ENCODE measurements at places on chromosomes 4 and X. TPM values are rescaled to one million over a fixed set of nuclear protein-coding genes. Genes with fewer than 3 reads are reported as not detected.

DNA sequence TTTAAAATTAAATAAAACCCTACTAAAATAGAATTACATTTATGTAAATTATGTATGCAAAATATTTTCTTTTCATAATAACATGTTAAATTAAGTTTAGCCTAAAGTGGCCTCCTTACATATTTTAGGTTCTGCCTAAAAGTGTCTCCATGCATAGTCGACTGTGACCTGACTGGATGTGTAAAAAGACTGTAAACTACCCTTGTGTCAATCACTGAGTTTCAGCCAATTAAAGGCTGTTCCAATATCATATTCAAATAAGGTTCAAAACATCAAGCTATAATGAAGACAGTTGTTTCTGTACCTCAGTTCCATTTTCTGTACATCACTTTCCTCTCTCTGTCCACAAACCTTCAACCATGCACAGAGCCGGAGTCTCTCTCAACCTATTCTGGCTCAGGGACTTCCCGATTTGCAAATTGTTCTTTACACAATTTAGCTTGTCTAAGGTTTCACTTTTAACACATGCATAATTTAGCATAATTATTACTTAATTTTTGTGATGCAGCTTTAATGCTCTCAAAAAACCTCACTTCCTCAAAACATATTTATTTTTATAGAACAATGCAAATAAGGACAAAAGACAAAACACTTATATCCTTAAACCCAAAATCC lies 60.1 kb downstream of the SH3RF1 start:
- no peak for DNase-seq

DNA sequence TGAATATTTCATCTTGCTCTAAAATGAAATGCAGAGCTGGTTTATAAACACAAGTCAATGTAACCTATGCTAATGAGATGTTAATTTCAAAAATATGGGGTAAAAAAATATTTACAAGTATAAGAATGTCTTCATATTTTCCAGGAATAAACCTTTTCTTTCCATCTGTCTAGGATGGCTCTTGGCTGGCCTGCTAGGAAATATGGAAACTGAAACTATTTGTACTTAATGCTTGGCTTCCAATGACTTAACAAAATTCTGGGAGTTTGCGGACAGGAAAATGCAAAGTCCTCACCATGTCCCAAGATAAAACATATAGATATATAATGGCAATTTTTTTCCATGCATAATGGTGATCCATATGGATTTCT lies 168.1 kb downstream of the SCFD2 start:
- DNase-seq, result no peak

Gene PCDH10
- 1.7 TPM for total RNA-seq

DNA sequence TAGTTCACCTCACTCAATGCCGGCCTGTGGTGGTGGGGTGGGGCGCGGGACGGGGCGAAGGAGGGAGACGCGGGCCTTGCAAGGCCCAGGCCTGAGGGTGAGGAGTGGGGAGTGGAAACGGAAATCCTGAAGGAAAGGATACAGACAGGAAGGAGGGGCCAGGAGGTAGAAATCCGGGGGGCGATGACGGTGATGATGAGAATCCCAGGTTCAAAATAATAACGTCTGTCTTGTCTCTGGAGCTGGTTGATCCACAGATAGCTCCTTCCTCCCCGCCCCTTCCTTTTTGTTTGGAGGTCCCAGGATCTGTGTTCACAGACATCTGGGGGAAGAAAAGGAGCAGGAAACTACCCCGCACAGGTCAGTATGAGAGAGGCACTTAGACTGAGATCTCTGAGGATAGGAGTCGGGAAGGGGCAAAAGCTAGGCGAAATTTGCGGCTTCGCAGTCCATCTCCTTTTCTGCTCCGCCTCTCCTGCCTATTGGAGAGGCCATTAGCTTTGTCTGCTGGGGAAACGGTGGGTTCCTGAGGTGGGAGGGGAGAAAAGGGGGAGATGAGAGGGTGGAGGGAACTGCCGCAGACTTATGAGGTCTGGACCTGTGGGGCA lies 746 bp downstream of the TCEAL7 start:
- DNase-seq, result peak; percentile 24

DNA sequence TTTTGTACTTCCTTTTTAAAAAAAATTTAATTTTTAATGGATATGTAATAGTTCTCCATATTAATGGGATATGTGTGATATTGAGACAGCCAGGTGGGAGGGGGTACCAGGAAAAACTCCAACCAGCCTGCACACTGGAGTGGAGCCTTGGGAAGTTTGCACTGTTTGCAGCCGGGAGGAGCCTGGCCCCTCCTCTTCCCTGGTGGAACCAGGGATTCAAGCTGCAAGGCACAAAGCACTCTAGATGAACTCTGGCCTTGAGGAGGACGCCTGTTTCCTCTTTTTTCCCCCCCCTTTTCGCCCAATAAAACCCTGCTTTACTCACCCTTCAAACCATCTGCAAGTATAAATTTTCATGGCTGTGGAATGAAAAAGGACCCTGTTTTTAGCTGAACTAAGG lies 48.2 kb upstream of the GC start:
- no peak for DNase-seq

Gene BCORL1
- 14.7 TPM for total RNA-seq

- no peak for DNase-seq
Observed at GRCh38 chrX:121802881-121803412, 755.5 kb downstream of the GLUD2 start.

DNA sequence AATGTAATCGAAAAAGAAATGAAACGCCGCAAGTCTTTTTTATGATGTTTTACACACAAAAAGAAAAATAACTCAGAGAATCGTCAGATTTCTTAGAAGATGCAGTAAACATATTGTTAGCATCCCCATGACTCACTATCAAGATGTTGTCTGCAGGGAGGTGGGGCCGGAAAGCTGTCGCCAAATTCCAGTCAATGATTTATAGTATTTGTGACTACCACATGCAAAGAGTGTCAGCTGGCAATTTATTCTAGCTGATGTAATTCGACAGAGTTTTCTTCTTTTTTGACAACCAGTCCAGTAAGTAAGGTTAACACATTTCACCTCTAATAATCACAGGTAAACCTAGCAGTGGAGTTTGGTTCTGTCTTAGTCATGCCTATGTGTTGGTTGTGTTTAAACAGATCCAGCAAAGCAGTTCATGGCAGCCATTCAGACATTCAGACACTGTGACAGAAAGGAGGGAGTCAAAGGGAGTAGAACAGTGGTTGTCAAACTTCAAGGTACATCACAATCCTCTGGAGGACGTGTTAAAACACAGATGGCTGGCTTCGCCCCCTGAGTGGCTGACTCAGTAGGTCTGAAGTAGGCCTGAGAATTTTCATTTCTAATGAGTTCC lies 19.8 kb upstream of the PPP1R2C start:
- no peak for DNase-seq

Gene GPRASP1
- 9.8 TPM for total RNA-seq

Gene TKTL1
- not detected for total RNA-seq

Gene SSX4B
- 0.71 TPM for total RNA-seq

GRCh38 chr4:90120037-90120436 lies 7.2 kb upstream of the CCSER1 start:
- DNase-seq, result no peak

GRCh38 chr4:7434766-7435150 lies at the start of gene PSAPL1:
Gene PSAPL1, minus strand, starts transcription at chr4:7434930. Its CDS starts 51 bp downstream, at chr4:7434879.
- DNase-seq, result no peak

Gene L1CAM
- 925 TPM for total RNA-seq

Gene VSIG4
- not detected for total RNA-seq

- DNase-seq, result no peak
Observed at GRCh38 chr4:38333219-38333618, 330.8 kb upstream of the KLF3 start.

DNA sequence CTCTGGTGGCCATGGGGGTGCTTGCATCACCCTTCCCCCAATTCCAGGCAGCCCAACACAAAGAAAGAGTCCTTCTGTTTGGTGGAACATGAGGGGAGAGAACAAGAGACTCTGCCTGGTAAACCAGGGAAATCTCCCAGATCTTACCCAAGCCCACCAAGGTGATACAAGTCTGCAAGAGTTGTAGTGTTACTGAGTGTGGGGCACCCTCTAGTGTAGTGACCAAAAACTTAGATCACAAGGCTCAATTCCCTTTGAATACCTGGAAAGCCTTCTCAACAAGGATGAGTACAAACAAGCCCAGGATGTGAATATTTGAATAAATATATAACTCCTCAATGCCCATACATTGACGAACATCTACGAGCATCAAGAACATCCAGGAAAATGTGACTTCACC lies 64.7 kb downstream of the IL13RA2 start:
- DNase-seq, result no peak

- DNase-seq, result no peak
Observed at GRCh38 chrX:78074088-78074487, 30.0 kb upstream of the PGK1 start.

DNA sequence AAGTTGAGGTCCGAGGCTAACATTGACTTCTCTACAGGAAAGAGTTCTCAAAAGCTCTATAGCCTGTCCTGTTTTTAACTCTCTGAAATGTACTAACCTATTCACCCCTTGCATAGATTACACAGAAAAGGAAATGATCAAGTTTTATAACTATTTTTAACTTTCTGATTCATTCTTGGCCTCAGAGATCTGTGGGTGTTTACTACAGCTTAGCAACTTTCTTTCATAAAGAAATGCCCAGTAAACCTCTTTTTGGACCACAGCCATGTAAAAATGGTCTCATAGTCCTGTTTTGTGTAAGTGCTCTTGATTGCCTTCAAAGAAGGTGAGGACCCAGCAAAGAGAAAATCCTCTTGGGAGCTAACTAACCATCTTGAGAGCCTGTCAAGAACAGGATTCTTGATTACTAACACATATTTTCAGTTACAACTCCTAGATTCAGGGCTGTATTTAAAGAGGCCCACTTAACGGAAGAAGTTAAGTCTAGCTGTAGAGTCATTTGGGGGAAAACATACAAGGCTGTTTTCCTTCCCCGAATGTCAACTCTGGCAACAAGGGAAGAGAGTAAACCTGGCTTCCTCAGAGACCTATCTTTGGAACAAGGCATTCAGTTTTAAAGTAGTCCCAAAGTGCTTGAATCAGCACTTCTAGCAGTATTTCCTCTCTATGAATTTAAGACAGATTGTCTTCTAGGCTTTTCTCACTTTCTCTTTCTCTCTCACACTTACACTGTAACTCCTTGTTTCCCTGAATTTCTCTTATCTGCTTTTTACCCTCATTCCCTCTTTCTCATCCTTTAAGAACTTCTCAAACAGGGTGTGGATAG lies 78.2 kb downstream of the IL21 start:
- no peak for DNase-seq

Gene LIMCH1
- total RNA-seq, result 22.5 TPM

DNA sequence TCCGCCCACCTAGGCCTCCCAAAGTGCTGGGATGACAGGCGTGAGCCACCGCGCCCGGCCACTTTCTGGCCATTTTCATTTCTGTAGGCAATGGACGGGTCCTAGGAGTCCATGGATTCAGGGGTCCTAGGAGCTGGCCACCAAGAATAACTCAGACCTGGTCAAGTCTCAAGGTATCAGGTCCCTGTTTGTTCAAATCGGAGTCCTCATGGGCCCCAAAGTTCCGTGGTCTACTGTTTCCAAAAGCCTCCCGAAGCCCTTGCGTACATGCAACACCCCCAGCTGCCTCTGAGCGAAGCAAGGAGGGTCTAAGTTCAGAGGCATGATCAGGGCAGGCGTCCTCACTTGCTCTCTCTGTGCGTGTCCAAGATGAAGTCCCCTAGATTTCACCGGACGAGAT lies 30.1 kb downstream of the P2RY8 start:
- no peak for DNase-seq

DNA sequence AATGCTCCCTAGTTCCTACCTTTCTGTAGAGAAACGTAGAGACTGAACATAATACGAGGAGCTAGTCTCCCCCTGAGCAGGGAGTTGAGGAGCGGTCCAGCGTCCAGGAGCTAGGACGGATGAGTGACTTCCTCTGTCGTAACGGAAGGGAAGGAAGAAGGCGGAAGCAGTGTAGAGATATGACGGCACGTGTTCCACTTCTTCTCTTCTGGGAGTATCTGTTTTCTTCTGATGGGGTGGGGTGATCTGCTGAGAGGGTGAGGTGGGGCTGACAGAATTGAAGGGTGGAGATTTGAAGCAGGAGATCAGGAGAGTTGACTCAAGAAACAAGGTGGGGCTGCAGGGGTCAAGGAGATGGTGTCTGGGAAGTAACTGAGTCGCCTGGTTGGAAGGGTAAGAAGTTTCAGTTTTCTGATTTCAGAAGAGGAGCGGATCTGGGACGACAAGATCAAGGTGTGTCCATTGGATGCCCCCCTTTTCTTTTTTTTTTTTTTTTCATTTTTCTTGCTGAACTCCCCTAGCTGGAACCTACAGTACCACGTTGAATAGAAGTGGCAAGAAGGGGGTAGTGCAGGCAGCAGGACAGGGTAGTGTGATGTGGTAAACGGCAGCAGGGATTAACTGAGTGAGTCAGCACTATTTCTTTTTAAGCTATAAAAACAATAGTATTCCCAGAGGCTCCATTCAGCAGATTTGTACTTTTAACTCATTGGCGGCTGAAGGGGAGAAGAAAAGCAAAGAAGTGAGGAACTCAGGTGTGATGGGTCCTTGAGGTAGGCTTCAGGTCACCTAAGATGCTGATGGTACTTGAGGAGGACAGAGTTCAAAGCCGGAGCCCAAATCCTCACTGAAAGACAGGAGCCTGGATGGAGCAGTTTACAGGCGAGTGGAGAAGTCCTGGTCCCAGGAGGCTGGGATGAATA lies 50.8 kb upstream of the SETD7 start:
- DNase-seq, result no peak

Gene TIMP1
- 5.9 TPM for total RNA-seq

- no peak for DNase-seq
Observed at GRCh38 chr4:77001907-77002306, 52.4 kb downstream of the SEPTIN11 start.

Gene LANCL3
- 1.1 TPM for total RNA-seq

GRCh38 chr4:56680266-56680665 lies 830 bp downstream of the HOPX start:
- DNase-seq, result no peak

Gene SLC16A2
- 28.7 TPM for total RNA-seq

GRCh38 chr4:125121581-125121980 lies 193.2 kb upstream of the FAT4 start:
- no peak for DNase-seq

GRCh38 chr4:23881674-23882337 lies 8.0 kb downstream of the PPARGC1A start:
- no peak for DNase-seq

Gene KLB
- total RNA-seq, result not detected

Gene RIPPLY1
- total RNA-seq, result not detected

Gene STPG2
- total RNA-seq, result 0.66 TPM

Gene SCRG1
- not detected for total RNA-seq

GRCh38 chr4:27973056-27973455 lies 1112.4 kb downstream of the STIM2 start:
- DNase-seq, result no peak

GRCh38 chr4:152041295-152041694 lies 280.5 kb upstream of the GATB start:
- no peak for DNase-seq

Gene MMAA
- 3.5 TPM for total RNA-seq

Gene MGAT4D
- total RNA-seq, result not detected

Gene BBS7
- total RNA-seq, result 49.8 TPM

DNA sequence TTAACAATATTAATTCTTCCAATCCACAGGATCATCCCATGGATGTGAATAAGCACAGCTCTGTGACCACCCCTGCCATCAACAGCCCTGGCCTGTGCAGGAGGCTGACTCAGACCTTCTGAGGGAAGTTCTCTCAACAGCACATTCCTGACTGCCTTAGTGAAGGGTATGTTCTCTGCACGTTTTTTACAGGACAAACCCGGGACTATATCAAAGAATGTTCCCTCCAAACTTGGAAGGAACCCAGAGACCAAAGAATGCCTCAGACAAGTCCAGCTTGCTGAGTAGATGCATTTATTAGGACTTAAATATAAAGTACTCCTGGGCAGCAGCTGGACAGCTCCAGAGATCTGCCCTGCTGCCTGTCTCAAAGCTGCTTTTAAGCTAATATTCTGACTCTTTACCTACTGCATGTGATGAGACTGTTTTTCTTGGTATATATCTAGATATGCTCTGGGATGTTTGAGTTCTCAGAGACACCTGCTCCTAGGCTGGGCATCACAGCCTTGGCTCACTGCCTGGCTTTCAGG lies 1127.8 kb upstream of the PRKX start:
- no peak for DNase-seq
